LHCN-M2 (cell line): ENCODE measurements at places on chromosomes 12 and 14. TPM values are rescaled to one million over a fixed set of nuclear protein-coding genes. Genes with fewer than 3 reads are reported as not detected.
A peak's percentile ranks its signal among the peaks of the same experiment; 100 is the strongest.

GRCh38 chr14:50342221-50343078, 30.3 kb downstream of the DMAC2L start:
- DNase-seq = peak; percentile 79

DNA sequence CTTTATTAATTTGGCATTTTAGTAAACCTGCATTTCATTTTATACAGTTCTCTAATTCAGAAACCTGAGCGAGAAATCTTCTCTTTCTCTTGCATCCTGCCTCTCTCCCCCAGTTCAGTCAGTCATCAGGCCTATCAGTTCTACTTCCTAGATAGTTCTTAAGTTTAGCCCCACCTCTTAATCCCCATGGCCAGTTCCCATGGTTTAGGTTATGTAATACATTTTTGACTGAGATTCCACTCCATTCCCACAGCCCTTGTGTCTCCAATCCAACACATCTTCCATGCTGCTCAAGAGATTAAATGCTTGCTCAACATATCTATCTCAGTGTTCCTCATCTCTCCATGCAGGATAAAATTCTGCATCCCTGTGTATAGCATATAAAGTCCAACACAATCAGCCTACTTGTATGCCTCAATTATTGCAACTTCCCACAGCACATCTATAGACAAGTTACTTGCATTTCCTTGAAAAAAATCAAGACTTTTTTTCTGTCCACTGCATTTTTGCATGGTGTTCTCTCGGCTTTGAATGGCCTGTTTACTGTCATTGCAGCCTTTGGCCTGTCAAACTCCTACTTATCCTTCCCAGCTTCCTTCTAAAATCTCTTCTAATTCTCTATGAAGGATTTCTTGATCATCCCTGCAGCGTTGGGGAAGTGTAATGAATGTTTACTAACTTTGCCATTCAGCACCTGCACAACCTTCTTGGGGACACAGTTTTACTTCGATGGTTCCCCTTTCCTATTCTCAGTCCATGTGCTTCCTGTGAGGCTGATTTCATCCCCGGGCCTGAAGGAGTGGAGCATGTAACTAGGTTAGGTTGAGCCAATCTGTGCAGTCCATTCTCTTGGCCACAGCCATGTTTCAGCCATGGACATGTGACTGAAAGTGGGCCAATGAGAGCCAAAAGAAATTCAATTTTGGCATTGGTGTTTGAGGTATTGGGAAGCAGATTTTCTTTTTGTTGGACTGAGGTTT, 80.8 kb downstream of the DACT1 start:
- peak; percentile 58 for DNase-seq

GRCh38 chr12:111494676-111495075, 89.0 kb downstream of the SH2B3 start:
- DNase-seq = no peak

ADAM21 gene
- 1.3 and 1.7 TPM in 2 replicates for total RNA-seq

KMT2D gene
- 22.6 and 26.9 TPM in 2 replicates for total RNA-seq

DNA sequence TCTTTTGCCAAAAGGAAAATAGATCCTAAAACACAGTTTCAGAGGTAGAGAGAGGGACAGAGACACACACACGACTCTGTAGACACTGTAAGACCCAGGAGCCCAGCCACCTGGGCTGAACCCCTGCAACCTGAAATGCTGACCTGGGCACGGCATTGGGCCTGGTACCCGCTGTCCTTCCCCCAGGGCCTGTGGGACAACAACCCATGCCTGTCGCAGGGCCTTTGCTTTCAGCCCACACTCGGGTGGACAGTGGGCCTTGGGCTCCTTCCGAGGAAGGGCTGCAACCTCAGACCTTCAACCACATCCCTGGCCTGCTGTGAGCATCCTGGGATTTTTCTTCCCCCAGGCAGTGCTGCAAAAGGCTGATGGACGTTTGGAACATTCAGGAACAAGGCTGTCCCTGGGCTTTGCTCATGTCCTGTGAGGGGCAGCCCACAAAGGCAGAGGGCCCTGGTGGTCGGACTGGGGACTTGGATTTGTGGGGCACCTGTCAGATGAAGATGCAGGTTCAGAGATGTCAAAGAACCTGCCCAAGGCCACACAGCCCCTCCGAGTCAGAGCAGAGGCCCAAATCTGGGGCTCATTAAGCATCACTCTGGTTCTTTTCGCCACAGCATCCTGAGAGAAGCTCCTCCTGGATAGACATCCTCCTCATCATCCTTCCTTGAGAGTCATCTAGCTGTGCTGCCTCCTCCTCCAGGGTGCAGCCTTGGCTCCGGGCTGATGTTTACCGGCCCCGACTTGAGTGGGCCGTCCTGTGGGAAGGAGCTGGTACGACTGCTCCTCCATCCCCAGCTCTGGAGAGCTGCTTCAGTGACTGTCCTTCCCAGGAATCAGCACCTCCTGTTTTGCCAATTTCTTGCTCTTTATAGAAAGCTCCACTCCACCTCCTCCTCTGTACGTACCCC, 32.7 kb downstream of the CCDC92 start:
- DNase-seq = no peak

GRCh38 chr14:106308839-106309389, 782.5 kb downstream of the TMEM121 start:
- DNase-seq = peak; percentile 5

PMEL gene
- total RNA-seq = 0.32 and 0.52 TPM in 2 replicates

DNA sequence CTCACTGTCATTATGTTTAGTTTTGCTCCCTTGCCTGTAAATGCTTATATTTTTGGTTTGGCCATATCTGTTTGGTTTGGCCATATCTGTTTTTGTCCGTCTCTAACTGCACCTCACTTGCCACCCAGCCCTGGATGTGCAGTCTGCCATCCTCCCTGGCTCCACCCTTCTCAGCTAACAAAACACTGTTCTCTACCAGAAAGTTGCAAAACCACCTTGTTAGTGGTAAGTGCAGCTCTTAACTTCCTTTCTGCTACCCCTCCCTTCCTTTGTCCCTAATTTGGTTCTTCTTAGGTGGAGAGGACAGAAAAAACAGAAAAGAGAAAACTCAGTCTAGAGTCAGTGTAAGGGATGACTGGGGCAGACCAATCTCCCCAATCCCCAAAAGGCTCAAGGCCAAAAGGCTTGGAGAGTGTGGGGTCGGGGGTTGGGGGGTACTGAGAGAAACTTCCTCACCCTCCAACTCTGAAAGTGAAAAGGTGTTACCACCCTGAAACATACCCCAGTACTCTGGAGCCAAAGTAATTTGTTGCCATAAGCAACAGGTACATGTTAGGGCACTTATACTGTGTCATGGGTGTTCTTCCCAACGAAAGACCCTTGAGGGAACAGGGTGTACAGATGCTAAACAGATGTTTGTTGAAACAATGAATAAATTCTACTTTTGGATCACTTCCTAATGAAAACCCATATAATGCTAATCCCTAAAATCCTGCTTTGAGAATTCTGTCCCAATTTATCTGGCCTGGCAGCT, 5.0 kb downstream of the BIN2 start:
- no peak for DNase-seq

GRCh38 chr12:54154681-54155186, 34.1 kb downstream of the SMUG1 start:
- DNase-seq = no peak

GRCh38 chr12:123057513-123058265, 77.2 kb downstream of the ARL6IP4 start:
- no peak for DNase-seq

CLEC7A gene
- not detected in 2 replicates for total RNA-seq

DNA sequence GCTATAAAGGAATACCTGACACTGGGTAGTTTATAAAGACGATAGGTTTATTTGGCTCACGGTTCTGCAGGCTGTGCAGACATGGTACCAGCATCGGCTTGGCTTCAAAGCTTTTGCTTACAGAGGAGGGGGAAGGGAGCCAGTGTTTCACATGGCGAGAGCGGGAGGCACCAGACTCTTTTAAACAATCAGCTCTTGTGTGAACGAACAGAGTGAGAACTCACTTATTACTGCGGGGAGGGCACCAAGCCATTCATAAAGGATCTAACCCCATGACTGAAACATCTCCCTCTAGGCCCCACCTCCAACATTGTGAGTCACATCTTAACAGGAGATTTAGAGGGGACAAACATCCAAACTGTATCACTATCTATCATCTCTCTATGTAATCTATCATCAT, 227.4 kb downstream of the TMEM132D start:
- no peak for DNase-seq

DNA sequence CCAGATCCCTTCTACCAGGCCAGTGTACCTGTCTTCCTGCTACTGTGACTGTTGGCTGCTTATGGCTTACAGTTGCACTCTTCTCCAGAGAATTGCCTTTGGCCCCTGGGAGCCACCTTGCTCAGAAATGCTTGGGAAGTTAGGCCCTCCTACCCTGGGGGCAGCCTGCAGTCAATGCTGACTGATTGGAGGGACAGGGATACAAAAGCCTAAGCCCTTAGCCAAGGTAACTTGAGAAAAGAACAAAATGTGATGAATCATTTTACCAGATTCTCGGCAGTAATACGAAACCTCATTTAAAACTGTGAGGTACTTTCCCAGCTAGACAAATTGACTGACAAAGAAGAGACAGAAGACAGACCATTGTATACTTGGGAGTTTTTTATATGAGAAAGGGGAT, 47.3 kb downstream of the PTCSC3 start:
- DNase-seq = no peak

GRCh38 chr12:101564912-101565311, 29.9 kb upstream of the MYBPC1 start:
- peak; percentile 15 for DNase-seq

KRT85 gene
- total RNA-seq = not detected in 2 replicates

DNA sequence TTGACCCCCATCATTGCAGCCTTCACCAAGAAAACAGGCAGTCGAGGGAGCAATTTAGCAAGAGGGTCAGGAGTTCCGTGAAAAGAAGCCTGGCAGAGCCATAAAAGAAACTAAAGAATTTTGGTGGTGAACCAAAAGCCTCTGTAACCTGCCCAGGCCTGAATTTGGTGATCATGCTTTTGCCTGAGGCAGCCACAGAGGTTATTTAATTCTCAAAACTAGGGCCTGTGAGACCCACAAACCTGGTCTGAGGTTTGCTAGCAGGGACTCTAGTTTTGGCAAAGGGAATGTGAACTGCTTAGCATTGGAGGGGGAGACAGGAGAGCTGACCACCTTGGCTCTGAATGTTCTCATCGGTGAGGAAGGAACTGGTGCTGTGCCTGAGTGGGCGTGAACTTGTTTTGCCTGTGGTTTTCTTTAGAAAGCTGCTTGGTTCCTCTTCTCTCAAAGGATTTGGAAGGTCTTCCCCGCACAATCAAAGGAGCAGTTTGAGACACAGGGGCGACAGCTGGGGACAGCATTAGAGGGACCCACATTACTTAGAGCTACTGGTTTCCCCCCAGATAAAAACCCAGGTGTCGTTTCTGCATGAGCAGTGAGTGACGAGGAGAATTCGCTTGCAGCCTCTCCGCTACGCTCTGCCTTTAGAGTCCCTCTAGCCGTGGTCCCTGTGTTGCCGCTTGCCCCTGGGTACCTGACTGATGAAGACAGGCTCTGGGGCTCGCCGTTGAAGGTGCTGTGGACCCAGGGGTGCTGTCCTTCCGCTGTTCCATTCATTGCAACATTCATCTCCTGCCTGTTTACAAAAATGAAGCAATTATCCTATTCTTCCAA, 12.6 kb upstream of the WNT5B start:
- no peak for DNase-seq

DNA sequence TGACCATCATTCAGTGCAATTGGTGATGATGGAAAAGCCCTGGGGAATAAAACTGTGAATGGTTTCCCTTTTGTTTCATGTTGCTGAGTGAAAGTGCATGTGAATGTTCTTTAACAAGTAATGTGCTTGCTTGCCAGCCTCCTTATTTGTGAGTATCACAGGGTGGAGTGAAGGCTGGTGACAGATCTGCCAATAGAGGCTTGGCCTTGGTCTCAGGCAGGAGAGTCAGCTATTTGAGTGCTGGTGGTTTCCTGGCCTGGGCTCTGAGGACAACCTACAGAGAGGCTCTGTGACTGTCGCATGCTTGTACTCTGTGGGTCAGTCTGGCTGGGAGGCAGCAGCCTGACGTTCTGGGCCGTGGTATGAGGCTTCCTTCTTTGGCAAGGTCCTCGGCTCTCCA, 20.7 kb downstream of the KRT85 start:
- DNase-seq = no peak

DNA sequence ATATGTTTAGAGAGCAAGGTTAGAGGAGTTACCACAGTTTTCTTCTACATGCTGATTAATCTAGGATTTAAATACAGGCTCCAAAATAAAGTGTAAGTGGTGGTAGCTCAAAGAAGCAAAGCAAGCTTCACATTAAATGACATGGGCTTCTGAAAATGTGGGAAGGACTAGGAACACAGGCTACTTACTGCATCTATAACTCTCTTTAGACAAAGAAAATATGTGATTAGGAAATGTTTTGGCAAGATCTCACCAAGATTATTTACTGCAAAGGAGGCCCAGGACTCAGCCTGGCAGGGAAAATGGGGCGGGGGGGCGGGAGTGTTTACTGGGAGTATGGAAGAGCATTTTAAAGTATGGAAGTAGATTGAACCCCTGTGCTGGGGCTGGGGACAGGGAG, 39.4 kb downstream of the ETV6 start:
- DNase-seq = no peak

DNA sequence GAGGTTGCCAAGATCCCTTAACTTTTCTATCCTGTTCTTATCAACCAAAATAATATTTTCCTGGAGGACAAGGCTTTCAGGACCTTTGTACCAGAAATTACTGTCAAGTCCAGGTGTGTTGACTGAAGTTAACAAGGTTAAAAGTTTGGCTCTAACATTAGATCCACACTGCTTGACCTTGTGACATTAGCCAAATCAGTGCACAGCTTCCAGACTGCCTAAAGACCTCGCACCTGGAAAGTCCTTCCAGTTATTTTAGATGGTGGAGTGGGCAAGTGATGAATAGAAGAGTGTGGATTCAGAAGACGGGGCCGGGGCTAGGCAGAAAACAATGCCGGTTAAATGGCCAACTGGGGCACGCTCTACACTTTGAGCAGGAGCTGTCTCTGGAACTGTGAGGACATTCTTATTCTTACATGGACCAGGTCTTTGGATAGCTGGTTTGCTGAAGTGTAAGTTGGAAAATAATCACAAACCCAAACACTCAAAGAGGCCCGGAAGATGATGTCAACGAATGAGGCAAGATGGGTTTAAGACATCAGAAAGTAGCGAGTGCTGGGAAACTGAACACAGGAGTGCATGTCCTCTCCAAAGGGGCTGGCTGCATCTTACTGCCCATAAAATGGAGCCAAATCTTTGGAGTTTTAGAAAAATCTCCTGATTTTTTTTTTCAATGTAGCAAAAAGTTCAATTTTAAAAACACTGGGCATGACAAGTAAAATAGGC, 56.3 kb downstream of the NIN start:
- DNase-seq = peak; percentile 23

PYGL gene
- 95.4 and 101 TPM in 2 replicates for total RNA-seq

GRCh38 chr12:114291389-114292060, 114.4 kb downstream of the TBX5 start:
- DNase-seq = no peak

KRT2 gene
- not detected in 2 replicates for total RNA-seq

C1S gene
- 14.8 and 26.9 TPM in 2 replicates for total RNA-seq

GRCh38 chr14:71130491-71131179, 223.4 kb downstream of the PCNX1 start:
- DNase-seq = peak; percentile 57

GRCh38 chr12:57736741-57737466, 1.6 kb downstream of the AGAP2 start:
- DNase-seq = no peak
